ENCODE measurements at places on chromosomes 5 and 9. TPM values are rescaled to one million over a fixed set of nuclear protein-coding genes. Genes with fewer than 3 reads are reported as not detected.

SHOC1 gene
- total RNA-seq, result not detected

MAP1B gene
- total RNA-seq, result 35.5 TPM

FBP2 gene
- not detected for total RNA-seq

TMED7 gene
- total RNA-seq, result 104 TPM

OMD gene
- total RNA-seq, result not detected

INSL4 gene
- total RNA-seq, result not detected

WHRN gene
- under 0.01 TPM for total RNA-seq

AGXT2 gene
- total RNA-seq, result not detected

EPB41L4A gene
- 44.6 TPM for total RNA-seq

PRUNE2 gene
- total RNA-seq, result 4.9 TPM

ZFAND5 gene
- 113 TPM for total RNA-seq

TLN1 gene
- 408 TPM for total RNA-seq

OR1Q1 gene
- not detected for total RNA-seq

CAMLG gene
- 32.4 TPM for total RNA-seq
